ENCODE measurements at places on chromosomes 11 and 22. TPM values are rescaled to one million over a fixed set of nuclear protein-coding genes. Genes with fewer than 3 reads are reported as not detected.

Gene GAS2
- 1.2 TPM for total RNA-seq

Gene LRRC75B
- total RNA-seq: 5.2 TPM

Gene TMEM121B
- total RNA-seq: 0.20 TPM

Gene MMP1
- 746 TPM for total RNA-seq

Gene ELFN2
- total RNA-seq: 0.10 TPM

Gene HTR3B
- total RNA-seq: not detected

Gene OR8G1
- total RNA-seq: not detected

Data from smooth muscle cell of the pulmonary artery (primary cell).